ENCODE measurements at places on chromosomes 2 and 18.
A peak's percentile ranks its signal among the peaks of the same experiment; 100 is the strongest.

DNA sequence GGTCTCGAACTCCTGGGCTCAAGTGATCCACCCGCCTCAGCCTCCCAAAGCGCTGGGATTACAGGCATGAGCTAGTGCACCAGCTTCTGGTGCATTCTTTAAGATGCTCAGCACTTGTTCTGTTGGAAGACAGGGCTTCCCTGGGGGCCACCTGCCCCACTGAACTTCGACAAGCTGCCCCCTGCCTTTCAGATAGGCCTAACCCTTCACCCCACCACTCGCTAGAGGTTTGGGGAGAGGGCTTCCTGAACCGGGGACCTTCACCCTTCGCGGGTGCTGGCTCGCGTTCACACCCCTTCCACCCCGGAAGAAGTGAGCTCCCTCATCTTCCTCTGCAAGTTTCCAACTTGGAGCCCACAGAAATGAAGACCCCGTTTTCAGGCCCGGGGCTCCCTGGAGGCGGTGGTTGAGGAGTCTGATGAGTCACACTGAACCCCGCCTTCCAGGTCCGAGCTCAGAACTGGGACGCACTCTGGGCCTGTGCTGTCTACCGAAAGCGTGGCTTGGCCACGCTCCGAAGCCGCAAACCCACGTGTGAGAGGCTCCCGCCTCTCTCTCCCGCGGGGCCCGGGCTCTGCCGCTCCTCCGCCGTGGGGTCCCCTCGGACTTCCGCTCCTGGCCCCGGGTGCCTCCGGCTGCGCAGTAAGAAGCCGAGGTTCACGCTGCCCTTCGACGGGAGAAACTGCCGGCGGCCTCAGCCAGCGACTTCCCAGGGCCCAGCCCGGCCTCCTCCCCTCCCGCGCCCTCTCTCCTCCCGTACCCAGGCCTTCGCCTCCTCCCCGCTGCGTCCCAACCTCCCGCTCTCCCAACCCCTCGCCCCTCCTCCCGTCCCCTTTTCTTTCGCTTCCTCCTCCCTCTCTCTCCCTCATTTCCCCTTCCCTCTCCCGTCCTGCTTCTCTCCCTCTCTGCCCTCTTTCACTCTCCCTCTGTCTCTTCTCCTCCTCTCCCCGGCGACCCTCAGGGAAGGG lies 47.5 kb upstream of the SP3 start:
- peak; percentile 61 for DNase-seq

GRCh38 chr2:217362286-217362685 lies 502.4 kb upstream of the TNP1 start:
- DNase-seq, result no peak

DNA sequence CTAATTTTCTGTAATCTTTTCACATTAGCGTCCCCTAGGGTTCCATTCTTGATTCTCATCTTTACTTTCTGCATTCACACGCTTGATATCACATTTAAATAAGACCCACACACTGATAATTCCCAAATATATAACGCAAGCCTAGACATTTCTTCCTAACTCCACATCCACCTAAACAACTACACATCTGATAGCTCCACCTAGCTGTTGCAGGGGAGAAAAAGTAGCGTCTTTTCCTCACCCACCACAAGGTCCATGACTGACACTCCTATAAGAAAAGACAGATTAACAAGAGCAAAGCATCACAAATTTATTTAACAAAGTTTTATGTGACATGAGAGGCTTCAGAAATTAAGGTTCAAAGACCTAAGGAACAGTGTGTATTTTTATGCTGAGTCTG lies 862.2 kb upstream of the DDX18 start:
- no peak for DNase-seq

- no peak for DNase-seq
Measured at GRCh38 chr18:13570856-13571495, 155.4 kb downstream of the FAM210A start.

DNA sequence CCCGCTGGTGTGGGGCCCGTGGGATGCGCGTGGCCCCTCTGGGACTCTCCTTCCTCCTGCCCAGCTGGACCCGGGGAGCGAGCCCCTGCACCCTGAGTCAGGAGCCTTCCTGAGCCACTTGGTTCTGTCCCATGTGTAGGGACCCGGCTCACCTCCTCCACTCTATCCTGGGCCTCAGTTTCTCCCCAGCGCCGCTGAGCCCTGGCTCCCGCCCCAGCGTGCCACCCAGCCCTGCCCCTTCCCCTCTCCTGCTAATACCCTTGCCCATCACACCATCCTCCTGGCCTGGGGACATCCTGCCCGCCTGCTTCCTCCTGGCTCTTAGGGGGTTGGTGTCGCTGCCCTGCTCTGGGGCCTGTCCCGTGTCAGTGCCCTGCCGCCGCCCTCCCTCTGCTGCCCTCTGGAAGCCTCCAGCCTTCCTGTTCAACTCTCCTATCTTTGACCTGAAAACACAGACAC lies 24.8 kb downstream of the GPC1 start:
- DNase-seq, result no peak

GRCh38 chr2:129881786-129882396 lies 97.6 kb upstream of the RAB6C start:
- no peak for DNase-seq

DNA sequence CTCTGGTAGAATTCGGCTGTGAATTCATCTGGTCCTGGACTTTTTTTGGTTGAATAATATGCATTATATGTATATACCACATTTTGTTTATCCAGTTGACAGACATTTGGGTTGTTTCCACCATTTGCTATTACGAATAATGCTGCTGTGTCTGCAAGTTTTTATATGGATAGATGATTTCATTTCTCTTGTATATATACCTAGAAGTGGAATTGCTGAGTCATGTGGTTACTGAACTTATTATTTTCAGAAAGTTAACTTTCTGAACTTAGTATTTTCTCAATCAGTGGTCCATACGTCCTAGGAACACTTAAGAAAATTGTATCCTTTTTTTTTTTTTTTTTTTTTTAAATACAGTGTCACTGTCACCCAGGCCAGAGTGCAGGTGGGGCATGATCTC lies 63.3 kb downstream of the RIF1 start:
- DNase-seq, result no peak

- DNase-seq, result peak; percentile 99
Measured at GRCh38 chr18:9827793-9828505, 57.8 kb upstream of the TXNDC2 start.

DNA sequence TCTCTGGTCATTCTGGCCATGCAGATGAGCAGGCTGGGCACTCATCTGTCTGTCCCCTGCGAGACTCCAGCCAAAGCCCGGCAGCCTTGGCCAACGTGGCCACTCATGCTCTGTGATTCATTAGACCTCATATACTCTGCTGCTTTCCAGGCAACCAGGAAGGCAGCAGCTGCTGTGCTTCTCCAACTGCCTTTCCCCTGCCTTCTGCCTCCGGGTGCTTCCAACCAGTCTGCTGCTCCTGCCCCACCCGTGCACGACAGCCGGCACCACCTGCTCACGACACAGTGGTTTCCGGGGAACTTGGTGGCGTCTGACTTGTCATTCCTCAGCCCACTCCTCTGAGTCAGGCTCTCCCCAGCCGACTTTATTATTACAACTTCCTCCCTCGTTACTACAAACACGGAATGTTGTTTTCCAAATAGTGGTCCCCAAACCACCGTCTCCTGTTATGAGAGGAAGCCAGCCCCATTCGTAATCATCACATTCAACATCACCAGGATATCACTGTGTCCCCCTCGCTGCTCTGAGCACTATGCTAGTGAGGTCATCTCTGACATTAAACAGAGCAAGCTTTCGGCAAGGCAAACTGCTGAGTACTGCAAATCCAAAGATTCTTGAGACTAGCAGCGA lies 392.4 kb downstream of the ALK start:
- DNase-seq, result peak; percentile 85

DNA sequence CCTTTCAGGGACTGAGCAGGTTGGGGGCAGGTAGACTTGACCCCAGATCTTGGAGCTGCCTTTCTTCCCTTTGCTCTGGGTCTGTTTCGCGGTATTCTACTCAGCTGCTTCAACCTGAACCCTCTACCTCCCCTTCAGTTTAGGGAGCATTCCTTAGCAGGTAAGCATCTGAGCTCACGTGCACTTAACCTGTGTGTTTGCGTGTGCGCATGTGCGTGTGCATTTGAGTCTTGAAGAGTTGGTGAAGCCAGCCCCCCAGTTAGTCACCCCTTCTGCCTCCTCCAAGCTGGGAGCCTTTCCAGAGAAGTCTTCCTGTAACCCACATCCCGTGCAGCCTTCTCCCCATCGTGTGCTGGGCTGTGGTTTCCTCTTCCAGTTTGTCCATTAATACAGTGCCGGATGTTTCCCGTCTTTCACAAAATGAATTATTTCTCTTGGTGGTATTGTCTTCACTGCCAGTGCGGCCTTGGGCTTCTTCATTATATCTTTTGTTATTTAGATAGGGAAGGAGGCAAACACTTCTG lies 33.2 kb downstream of the B3GNT2 start:
- no peak for DNase-seq

DNA sequence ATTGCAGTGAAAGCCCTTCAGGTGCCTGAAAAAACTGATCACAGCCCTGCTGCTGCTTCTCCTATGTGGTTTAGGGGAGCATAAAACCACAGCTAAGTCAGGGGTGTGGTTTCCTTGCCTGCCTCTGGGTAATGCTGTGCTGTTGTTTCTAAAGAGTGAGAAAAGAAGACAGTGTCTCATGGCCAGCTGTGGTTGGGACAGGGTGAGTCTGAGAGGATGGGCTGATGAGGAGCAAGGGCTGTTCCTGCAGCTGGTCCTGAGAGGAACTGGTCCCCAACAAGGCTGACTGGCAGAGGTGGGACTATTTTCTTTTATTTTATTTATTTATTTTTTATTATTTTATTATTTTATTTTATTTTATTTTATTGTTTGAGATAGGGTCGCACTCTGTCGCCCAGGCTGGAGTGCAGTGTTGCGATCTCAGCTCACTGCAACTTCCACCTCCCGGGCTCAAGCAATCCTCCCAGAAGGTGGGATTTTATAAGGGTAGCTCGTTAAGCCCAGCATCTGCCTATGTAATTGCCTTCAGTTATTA lies 236.7 kb downstream of the FHOD3 start:
- no peak for DNase-seq

DNA sequence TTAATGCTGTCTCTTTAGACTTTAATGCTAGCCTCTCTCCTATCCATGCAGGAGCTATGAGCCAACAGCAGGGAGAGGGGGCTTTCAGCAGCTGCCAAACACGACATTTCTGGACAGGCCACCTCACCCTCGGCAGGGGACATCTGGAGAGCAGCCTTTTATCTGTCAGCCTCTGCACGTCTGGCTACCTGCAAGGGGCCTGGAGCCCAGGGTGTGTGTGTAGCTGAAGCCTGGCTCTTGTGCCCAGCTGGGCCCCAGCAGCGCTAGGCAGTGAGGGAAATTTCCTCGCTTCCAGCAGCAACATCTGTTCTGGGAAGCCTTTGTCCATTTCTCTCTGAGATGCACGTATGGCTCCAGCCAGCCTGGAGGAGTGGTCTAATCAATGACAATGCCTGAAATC lies 728.7 kb upstream of the ID2 start:
- DNase-seq, result no peak

DNA sequence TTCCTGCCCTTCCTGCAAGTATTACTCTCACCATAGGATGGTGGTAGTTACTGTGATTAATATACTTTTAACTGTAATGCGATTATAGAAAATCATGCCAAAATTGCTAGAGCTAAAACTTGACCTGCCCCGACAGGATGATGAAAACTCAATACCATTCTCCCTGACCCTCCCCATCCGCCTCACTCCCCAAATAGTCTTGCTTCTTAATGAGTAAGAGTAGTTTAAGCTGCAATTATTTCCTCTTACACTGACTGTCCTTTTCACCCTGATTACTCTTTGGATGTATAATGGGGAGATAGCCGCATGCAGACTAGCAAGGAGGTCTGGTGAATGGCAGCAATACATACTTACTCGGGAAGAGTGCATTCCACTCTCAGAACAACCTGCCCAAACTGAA lies 269.6 kb upstream of the SIX3 start:
- no peak for DNase-seq

DNA sequence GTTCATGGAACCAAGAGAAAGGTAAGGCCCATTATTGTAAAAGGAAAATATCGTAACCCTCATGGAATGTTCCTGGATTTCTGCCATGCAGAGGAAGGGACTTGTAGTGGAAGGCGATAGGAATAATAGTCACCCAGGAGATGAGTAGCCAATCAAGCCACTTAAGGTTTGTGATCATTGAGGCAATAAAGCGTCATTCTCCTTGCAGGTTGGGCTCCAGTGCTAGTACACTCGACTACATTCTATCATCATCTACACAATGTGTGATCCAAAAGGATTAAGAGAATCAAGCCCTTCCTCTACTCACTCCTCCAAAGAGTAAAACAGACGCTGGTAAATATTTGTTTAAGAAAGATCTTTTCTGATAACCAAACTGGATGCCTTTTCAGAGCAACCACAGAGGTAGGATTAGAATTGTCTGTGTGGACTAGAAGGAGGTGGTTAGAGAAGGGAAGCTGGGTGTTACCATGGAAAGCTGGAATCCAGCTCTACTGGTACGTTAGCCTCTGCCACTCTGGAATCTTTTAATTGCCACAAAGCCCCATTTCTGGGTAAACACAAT lies 245.7 kb downstream of the IKZF2 start:
- no peak for DNase-seq

GRCh38 chr2:68167186-68167585 lies 9.5 kb downstream of the PNO1 start:
- no peak for DNase-seq

- DNase-seq, result peak; percentile 37
Measured at GRCh38 chr18:21914739-21915319, 174.2 kb downstream of the MIB1 start.

GRCh38 chr2:11128243-11128951 lies 26.9 kb upstream of the SLC66A3 start:
- peak; percentile 80 for DNase-seq

- DNase-seq, result peak; percentile 80
Measured at GRCh38 chr18:3649633-3650426, 199.9 kb downstream of the TGIF1 start.

GRCh38 chr2:197477797-197478196 lies 21.8 kb downstream of the HSPD1 start:
- DNase-seq, result no peak

- DNase-seq, result no peak
Measured at GRCh38 chr2:237956402-237956736, 10.4 kb upstream of the UBE2F start.

DNA sequence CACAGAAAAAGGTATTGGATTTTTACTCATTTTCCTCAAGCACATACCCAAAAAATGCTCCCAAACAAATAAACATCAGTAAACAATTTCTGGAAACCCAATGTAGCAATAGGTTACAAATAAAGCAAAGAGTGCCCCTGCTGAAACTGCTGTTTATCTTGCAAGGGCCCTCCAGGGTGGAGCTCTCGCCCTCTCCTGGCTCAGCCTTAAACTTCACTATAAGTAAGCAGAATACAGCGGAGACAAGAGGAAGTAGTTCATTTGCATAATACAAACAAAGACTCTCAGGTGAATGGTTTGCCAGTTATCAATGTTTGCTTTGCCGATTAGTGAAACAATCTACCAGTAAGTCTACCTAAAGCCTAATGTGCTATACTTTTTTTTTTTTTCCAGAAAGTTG lies 437.6 kb downstream of the DLGAP1 start:
- DNase-seq, result no peak

- no peak for DNase-seq
Measured at GRCh38 chr2:50781646-50782045, 250.3 kb downstream of the NRXN1 start.

- DNase-seq, result no peak
Measured at GRCh38 chr2:190283783-190284182, 35.8 kb downstream of the HIBCH start.

GRCh38 chr18:12066910-12067511 lies 26.6 kb upstream of the ANKRD62 start:
- DNase-seq, result no peak

GRCh38 chr2:88903749-88904353 lies 212.4 kb downstream of the RPIA start:
- peak; percentile 27 for DNase-seq

All from fibroblast of skin of back (primary cell).